ENCODE measurements at places on chromosomes 13 and 19.

GRCh38 chr19:13146763-13147563, 3.2 kb downstream of the STX10 start:
- DNase-seq: no peak

- no peak for DNase-seq
Observed at GRCh38 chr19:11020982-11021759, 60.3 kb downstream of the SMARCA4 start.

- DNase-seq: no peak
Observed at GRCh38 chr19:35318679-35319448, 10.1 kb upstream of the CD22 start.

DNA sequence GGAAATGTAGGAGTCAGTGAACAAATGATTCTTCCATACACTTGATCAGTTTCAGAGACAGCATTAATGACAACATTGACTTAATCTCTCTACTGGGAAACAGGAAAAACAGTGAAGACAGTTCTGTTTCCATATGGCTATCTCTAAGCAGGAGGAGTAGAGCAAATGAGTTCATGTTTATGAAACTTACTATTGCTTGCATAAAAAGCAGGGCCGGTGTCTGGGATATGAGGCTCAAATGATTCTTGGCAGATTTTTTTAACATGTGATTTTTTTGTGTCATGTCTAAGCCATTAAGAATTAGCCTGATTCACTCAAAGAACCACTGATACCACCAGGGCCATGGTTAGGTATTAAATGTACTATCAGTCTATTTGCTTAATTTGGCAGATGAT, 141.9 kb downstream of the SLC7A1 start:
- no peak for DNase-seq

- no peak for DNase-seq
Observed at GRCh38 chr13:48405875-48406274, 7.0 kb downstream of the LPAR6 start.

- DNase-seq: no peak
Observed at GRCh38 chr19:55068950-55069864, 6.3 kb upstream of the RDH13 start.

GRCh38 chr13:25423831-25424230, 52.1 kb downstream of the ATP8A2 start:
- DNase-seq: no peak

DNA sequence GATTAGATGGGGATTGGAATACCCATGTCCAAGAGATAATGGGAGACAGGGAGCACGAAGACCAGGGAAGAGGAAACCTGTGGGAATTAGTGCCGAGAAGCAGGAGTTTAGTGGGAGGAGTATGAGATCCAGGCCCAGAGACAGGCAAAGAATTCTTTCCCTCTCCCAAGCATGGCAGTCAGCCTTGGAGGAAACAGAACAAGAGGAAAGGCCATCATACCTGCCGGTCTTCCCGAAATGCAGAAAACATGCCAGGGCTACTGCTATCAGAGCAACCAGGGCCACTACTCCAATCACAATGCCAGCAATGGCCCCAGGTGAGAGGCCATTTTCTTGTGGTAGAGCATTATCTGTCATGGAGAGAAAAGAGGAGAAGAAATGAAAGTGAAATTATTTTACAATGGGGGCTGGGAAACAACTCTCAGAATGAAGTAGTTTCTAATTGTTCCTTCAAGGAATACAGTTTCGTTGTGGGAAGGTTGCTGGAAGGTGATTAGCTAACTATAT, 16.1 kb downstream of the CEACAM1 start:
- no peak for DNase-seq

All from central memory CD8-positive, alpha-beta T cell (primary cell).